ENCODE measurements at places on chromosomes 16 and 17.
A peak's percentile ranks its signal among the peaks of the same experiment; 100 is the strongest.

GRCh38 chr17:45782889-45783592 lies 1.1 kb upstream of the CRHR1 start:
- DNase-seq = peak; percentile 12

GRCh38 chr16:88306860-88307545 lies 75.8 kb upstream of the ZNF469 start:
- no peak for DNase-seq

- no peak for DNase-seq
These were observed 39.7 kb downstream of the USP22 start for GRCh38 chr17:21003007-21003621.

- DNase-seq = no peak
These were observed 13.0 kb downstream of the SLC38A10 start for GRCh38 chr17:81282141-81282540.

DNA sequence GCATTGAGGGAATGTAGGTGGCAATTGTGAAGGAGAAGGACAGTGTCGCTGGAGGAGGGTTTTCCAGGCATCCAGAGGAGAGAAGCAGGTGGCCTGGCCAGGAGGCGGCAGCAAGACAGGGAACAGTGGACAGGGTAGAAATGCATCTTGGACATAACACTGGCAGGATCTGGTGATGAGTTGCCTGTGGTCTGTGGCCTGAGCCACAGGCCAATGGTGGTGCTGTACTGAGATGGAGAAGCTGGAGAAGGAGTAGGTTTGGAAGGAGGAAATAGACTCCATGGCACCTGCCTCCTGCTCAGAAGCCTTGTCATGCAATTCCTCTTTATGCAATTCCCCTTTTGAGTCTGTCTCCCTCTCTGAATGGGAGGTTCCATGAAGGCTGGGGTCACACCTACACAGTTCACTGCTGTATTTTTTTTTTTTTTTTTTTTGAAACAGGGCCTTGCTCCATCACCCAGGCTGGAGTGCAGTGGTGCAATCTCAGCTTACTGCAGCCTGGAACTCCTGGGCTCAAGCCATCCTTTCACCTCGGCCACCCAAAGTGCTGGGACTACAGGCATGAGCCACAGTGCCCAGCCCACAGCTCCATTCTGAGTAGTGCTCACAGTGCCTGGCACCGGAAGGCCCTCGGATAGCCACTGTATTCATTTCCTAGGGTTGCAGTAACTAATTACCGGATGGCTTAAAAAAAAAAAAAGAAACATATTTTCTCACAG lies 13.5 kb upstream of the CACNG4 start:
- DNase-seq = no peak

- DNase-seq = no peak
These were observed 199.6 kb upstream of the MAF start for GRCh38 chr16:79800016-79800608.

DNA sequence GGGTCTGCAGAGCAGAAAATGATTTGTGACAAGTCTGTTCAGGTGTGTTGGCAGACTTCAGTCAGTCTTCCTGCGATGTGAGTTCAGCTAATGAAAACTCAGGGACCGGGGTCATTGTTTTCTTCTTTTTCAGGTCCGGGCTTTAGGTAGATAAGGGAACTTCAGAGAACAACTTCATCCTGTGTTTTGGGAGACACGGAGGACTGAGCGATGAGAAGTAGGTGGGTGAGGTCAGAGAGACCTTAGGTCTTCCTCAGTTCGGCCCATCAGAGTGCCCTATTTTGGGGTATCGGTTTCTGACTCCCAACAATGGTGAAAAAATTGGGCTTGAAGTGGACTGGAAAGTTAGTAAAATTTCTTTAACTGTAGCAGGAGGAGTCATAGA lies 88.9 kb upstream of the ATF7IP2 start:
- DNase-seq = no peak

- DNase-seq = no peak
These were observed 3.5 kb upstream of the CMIP start for GRCh38 chr16:81440888-81441761.

DNA sequence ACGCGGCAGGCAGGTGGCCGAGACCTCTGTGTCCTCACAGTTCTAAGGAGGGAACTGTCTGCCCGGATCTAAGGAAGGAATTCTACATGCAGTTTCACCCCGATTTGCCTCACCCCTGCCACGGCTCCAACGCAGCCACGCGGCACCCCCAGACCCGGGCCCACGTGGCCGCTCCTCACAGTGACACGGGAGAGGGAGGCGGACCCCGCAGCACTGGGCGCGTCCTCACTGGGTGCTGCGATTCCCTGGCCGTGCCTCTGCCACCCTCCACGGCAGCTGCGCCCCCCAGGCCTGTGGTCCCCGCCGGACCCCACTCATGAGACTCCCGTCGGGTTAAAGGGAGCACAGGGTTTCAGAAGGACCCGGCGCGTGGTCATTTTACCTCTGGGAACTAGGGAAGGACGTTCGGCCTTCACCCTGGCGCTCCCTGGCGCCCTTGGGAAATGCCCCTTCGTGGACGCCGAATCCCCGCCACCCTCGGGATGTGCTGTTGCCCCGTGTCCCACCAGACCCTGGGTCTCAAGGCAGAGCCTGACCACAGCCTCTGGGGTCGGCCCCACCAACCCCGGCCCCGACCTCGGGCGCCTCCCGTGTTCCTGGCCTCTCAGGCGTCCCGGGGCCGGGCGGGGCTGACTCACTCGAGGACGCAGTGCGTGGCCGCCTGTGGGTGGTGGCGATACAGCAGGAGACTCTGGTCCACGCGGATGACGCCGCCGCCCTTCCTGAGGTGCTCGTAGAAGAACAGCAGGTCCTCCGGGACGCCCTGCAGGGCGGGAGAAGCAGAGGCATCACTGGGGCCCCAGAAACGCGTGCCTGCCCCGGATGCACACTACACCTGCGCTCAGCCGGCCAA lies 118.8 kb upstream of the METRNL start:
- DNase-seq = no peak

DNA sequence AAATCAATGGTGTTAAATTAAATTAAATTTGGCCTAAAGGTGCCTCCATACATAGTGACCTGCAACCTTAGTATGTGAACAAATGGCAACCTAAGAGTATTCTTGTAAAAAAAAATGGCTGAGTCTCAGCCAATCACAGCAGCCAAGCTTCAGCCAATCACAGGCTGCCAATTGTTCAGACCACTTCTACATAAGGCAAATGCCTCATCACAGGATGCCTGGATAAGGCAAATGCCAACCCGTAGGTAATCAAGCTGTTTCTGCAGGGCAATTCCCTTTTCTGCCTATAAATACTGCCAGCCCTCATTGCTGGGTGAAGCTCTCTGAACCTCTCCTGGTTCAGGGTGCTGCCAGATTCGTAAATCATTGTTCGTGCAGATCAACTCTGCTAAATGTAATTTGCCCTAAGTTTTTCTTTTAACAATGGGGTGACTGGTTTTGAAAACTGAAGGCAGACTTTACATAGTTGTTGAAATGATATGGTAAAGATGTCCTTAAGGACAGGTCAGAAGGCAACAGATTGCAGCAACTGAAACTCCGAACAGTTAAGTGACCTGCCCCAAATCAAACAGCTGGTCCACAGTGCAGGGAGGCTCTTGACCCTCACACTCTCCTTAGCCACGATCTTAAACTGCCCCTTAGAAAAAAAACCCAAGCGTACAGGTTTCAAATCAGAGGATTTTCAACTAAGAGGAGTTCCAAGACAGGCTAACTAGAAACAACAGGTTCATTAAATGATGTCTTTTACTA lies 50.3 kb downstream of the N4BP1 start:
- DNase-seq = peak; percentile 27

GRCh38 chr17:67671493-67671892 lies 46.2 kb upstream of the NOL11 start:
- no peak for DNase-seq

DNA sequence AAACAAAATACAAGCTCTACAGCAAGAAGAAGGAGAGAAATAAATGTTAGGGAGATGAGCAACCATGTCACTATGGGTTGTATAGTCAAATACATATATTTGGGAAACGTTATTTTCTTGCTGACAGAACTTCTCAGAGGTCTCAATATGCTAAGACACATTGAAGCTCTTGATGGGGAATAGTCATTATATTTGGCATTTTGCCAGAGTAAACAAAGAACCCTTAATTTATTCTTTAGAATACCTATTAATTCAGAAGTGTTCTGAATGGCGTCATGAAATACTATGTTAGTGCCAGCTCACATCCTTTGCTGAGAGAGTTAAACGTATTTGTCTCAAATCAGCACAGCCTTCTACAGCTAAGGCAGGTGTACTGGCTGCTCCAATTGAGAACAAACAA lies 458.9 kb downstream of the CDH13 start:
- no peak for DNase-seq

DNA sequence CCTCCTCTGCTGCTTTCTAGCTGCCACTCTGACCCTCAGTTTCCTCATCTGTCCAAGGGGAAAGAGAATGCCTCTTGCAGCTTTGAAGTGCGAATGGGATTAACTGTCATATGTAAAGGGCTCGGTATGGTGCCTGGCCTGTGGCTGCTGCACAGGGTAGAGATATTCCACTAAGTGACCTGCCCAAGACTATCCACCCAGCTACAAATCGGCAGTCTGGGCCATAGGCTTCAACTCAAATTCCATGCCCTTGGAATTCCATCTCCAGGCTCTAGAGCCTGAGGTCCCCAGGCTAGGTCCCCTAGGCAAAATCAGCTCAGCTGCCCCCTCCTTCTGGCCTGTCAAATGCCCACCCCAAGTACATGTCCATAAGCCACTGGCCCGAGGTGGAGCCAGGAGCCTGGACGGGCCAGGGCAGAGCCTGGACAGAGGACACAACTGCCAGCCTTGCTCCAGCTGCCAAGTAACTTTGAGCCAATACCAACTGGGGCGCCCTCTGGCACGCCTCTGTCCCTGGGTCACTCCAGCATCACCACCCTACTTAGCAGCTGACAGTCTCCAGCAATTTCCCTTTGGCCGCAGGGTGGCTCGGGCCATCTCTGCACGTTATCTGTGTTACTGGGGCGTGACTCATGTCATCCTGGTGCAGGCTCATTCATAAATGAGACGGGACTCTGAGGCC lies 57.2 kb downstream of the SDK2 start:
- no peak for DNase-seq

DNA sequence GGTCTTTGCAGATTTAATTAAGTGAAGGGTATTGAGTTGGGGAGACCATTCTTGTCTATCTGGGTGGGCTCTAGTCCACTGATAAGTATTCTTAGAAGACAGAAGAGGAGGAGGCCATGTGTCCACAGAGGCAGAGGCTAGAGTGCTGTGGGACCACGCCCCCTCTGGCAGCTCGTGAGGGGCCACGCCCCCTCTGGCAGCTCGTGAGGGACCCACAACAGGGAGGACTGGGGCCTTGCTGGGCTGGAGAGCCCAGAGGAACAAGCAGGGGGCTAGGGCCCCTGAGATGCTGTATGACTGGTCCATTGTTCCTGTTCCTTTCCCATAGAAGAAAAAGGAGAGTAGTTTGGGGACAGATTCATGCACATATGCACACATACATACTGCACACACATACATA lies 106.8 kb downstream of the METRNL start:
- DNase-seq = no peak

GRCh38 chr16:75476817-75477216 lies 12.3 kb upstream of the TMEM170A start:
- DNase-seq = no peak

GRCh38 chr17:43966276-43966675 lies 12.5 kb upstream of the PYY start:
- no peak for DNase-seq

- peak; percentile 23 for DNase-seq
These were observed 23.9 kb upstream of the HEATR6 start for GRCh38 chr17:60102632-60103096.

DNA sequence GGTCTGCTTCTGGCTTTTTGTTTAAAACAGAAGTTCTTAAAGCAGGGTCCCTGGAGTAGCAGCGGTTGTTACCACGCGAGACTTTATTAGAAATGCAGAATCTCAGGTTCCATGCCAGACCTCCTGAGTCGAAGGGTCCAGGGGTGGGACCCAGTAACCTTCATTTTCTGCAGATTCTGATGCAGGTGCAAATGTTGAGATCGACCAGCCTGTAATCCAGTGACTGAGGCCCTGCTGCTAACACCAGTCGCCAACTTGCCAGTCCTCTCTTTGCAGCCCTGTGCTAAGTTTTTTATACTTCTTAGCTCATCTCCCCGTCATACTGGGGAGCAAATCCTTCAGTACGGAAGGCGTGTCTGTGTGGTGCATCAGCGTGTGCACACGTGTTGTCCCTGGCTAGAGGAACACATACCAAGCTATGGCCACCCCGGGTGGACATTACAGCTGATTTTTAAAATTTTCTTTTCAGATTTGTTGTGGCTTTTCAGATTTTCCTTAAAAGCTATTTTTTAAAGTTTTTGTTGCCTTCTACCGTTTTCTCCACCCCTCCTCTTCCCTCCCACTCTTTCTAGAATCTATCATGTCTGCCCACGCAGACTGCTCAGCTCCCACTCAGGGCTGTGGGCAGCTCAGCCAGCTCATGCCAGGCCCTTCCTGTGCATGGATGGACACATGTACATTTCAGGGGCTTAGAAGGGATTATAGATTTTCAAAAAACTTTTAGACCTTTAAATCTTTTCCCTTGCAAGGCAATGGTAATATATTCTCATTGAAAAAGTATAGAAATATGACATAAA lies 57.7 kb downstream of the MEAK7 start:
- DNase-seq = no peak

GRCh38 chr17:42520540-42520951 lies 15.5 kb upstream of the NAGLU start:
- DNase-seq = peak; percentile 19

DNA sequence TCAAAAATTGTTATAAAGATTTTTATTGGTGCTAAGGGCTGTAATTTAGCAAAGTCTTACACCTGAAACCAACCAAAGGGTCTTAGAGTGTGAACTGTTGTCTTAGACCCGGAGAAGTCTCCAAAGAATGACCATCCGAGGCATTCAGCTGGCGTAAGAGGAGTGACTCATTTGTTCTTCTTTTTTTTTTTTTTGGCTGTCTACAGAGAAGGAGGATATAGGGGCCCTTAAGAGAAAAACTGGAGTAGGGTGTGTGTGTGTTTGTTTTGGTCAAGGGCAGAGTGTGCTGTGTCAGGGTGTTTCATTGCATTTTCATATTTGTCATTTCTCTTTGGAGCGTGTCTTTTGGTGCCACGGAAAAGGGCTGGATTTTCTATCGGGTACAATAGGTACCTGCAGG lies 508.0 kb downstream of the WWOX start:
- DNase-seq = no peak

GRCh38 chr17:79011451-79012147 lies 2.0 kb upstream of the CANT1 start:
- DNase-seq = no peak

DNA sequence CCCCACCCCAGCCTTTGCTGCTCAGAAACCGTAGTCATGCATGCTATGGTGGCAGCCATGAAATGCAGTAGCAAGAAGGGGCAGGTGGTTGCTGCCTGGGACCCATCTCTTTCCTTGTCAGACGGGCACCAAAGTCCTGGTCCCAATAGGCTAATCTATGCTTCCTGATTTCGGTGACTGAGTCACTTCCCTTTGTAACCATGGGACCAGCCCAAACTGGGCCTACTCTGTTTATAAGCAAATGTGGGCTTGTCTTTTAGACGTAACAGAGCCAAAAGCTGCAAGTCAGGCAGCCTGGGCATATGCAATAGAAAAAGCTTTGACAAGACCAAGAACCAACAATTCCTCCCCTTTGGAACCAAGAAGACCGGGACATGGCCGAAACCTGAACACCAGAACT lies 99.1 kb upstream of the RBBP6 start:
- DNase-seq = no peak

GRCh38 chr17:47707056-47707804 lies 13.3 kb downstream of the TBKBP1 start:
- no peak for DNase-seq

- peak; percentile 45 for DNase-seq
These were observed 93.4 kb upstream of the GSE1 start for GRCh38 chr16:85519540-85520231.

- DNase-seq = no peak
These were observed 789.9 kb upstream of the KIF2B start for GRCh38 chr17:53032861-53033271.

All from CD4-positive, alpha-beta T cell treated with Interleukin-10 for 1 hour (primary cell).